Mammary epithelial cell (primary cell): ENCODE measurements at places on chromosomes 12 and 14. TPM values are rescaled to one million over a fixed set of nuclear protein-coding genes. Genes with fewer than 3 reads are reported as not detected.

DNA sequence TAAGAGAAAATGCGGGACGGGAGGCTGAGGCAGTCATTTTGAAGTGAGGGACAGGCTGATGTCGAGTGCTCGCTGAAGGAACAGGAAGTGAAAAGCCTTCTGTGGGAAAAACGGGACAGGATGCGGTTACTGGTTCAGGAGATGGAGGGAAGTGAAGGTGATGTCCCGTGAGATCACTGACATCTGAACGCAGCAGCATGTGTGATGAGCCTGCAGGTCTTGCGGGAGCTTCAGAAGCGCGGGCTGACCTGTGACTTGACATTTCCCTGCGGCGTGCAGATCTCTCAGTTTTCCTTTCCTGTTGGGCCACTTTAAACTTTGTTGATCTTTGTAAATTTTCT, 77.8 kb downstream of the DDX51 start:
- DNase-seq = no peak

Gene ITPR2
- total RNA-seq = 20.5 TPM

DNA sequence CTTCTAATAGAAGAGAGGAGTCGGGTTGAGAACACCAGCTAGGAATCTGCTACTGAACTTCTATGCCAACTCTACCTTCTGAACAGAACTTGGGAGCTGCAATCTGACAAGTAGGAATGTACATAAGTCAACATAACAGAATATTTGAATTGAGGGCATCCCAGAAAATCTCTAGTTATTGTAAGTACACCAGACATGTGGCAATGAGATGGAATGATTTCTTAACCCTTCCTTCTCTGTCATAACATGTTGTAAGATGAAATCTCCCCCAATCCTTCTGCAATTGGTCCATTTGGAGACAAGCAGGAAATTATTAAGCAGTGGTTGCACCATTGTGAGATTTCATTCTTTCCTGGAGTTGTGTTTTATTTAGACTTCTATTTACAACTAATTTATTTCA, 68.7 kb upstream of the TMPO start:
- peak; percentile 35 for DNase-seq

GRCh38 chr12:5258926-5259325, 173.0 kb upstream of the NTF3 start:
- no peak for DNase-seq

Gene MANSC4
- not detected for total RNA-seq

- peak; percentile 75 for DNase-seq
Observed at GRCh38 chr14:74886001-74886400, 4.3 kb downstream of the DLST start.

DNA sequence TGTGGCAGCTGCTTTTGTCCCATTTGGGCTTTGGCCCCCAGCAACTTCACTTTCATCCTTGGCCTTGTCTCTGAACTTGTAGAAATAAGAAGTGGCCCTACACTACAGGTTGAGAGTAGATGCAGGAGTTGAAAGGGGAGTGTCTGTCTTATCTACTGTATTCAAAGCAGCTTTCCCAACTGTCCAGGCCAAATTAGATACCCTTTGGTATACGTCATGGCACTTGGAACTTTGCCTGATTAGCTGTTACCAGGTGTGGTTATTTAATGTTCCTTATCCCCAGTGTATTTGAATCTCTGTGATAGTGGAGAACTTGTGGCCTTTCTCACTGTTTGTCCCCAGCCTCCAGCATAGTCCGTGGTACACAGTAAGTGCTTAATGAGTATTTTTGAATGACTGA, 33.5 kb downstream of the SUDS3 start:
- no peak for DNase-seq

- peak; percentile 57 for DNase-seq
Observed at GRCh38 chr12:104060791-104061190, 3.5 kb upstream of the HCFC2 start.

Gene PLCZ1
- total RNA-seq = 2.6 and 3.0 TPM in 2 replicates

GRCh38 chr14:51093371-51094281, 1.3 kb downstream of the TRIM9 start:
- DNase-seq = peak; percentile 35

DNA sequence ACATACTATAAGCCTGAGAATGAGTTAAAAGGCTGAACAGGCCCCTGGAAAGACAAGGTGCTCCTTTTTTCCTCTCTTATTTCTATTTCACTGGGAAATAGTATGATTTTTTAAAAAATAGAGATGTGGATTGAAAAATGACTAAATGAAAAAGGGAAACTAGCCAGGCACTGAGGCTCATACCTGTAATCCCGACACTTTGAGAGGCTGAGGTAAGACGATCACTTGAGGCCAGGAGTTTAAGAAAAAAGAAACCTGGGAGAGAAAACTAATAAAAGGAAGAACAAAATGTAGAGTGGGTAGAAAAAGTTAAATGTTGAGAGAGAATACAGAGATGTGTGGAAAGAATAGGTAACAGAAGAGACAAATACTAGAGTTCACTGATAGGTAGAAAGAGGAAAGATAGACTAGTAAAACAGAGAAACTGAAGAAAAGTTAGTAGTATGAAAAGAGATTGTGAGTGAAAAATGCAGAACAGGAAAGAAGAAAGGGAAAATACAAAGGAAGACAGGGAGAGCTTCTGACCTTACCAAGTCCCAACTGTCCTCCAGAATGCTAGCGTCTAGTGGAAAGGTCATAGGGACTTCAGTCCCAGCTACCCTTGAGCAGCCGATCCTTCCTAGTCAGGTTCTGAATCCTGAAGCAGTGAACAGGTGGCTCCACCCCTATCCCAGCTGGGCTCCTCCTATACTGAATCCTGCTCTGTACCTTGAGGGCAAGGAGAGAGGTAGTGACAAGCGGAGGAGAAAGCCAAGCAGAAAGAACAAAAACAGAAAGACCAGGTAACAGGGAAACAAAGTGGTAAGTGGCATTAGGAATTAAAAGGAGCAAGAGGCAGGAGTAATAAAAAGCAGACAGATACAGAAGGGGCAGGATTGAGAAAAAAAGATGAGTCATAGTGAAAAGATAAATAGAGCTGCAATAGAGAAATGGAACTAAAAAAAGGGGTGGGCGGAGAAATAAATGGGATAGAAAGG, 7.3 kb downstream of the TMEM116 start:
- peak; percentile 36 for DNase-seq

GRCh38 chr14:75497191-75497590, 25.1 kb upstream of the BATF start:
- no peak for DNase-seq

DNA sequence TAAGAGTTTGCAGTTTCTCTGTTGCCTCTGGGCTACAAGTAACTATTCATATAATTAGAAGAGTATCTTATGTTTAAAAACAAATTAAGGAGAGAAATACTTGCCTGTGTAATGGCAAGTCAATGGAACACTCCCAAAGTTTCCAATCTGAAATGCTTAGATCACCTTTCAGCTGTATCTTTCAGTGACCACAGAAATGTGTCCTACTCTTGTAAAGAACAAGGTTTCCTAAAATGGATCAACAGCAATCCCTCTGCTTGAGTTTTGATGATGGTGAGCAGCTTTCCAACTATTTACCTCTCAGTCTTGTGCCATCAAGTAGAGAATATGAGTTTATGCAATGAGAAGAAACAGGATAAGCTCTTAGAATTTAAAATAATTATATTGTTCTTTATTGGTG, 92.9 kb downstream of the ERGIC2 start:
- no peak for DNase-seq

GRCh38 chr14:69039288-69039628, 60.2 kb upstream of the ACTN1 start:
- DNase-seq = peak; percentile 72

Gene PAX9
- total RNA-seq = 3.7 TPM

GRCh38 chr14:33941718-33942117, 9.2 kb downstream of the EGLN3 start:
- DNase-seq = no peak

Gene EML5
- 2.0 and 2.7 TPM in 2 replicates for total RNA-seq

DNA sequence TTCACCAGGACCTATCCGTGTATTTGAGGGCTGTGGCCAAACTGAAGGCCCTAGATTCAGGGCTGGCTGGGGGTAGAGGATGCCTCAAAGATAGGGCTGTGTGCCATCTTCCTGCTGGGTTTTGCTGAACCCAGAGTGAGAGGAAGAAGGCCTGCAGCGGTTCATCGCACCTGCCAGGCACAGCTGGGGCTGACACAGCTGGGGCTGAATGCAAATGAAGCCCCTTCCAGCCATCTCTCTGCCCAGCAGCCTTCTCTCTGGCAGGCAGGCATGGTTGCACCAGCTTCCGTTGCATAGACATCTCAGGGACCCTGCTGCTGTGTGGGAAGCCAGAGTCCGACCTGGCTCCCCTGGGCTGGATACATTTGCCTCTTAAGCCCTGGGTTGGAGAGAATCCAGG, 152.4 kb downstream of the TSPAN9 start:
- DNase-seq = no peak

- peak; percentile 96 for DNase-seq
Observed at GRCh38 chr14:61420326-61420725, 98.9 kb downstream of the PRKCH start.

GRCh38 chr14:103543140-103543539, 14.1 kb downstream of the TRMT61A start:
- no peak for DNase-seq

GRCh38 chr12:103314786-103315185, 181.0 kb downstream of the C12orf42 start:
- no peak for DNase-seq

DNA sequence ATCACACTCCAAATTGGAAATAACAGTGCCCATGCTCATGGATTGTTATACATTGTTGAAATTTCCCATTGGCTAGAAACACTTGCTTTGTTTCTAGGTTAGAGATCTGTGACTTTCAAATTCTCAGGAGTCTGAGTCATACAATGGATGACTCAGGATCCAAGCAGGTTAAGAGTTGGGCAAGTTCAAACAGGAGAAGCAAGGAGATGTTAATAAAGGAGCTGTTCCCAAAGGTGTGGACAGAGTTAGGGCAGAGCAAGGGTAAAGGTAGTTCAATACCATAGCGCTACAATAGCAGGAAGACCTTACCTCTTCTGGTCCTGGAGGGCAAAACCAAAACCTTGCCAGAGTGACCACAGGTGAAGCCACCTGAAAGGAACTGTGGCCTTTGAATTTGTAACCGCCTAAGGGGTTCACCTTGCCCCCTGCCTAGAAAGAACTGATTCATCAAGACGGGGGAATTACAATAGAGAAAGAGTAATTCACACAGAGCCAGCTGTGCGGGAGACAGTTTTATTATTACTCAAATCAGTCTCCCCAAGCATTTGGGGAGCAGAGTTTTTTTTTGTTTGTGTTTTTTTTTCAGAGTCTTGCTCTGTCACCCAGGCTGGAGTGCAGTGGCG, 4.2 kb upstream of the AMN1 start:
- peak; percentile 99 for DNase-seq

DNA sequence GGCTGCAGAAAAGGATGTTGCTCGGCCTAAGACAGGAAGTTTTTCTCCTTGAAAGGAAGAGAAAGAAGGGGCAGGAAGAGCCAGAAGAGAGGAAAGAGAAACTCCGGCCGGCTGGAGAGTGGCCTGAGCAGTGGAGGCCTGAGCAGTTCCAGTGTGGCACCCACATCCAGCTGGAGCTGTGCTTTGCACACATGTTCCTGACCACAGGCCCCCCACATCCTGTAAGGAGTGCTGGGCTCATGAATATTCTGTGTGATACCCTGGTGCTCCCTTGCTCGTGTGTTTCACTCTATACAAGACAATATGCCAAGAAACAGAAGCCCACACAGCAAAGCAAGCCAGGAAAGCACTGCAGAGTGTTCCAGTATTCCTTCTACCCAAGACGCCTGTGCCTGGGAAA, 27.1 kb downstream of the POLE start:
- DNase-seq = no peak

- no peak for DNase-seq
Observed at GRCh38 chr12:27618836-27619235, 77.4 kb upstream of the REP15 start.

GRCh38 chr14:59123531-59123930, 64.9 kb upstream of the DAAM1 start:
- DNase-seq = no peak

DNA sequence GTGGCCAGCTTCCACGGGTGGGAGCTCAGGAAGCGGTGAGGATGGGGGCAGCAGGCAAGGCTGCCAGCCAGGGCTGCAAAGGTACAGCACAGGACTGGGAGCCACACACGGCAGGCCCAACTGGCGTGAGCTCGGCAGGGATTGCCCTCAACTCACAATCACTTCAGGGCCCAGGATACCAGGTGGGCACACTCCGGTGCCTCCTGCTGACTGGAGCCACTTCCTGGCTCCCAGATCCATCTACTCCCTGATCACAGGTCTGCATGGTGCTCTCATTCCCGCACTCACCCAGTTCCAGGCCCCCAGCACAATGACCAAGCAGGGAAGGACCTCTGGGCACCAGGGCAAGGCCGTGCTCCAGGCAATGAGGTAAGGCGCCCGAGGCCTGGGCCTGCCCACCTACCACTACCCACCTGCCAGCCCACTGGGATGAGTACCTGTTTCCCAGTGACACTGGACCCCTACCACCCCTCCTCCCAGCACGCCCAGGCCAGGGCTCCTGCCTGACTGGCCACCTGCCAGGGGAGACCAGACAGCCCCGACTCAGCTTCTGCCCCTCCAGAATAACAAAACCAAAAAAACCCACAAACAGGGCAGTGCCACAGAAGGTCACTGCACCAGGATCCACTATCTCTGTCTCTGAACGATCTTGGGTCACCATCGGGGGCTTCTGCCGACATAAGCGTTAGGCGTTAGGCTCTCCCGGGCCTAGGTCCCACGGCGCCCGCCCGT, 1.8 kb downstream of the JAG2 start:
- DNase-seq = peak; percentile 50

Gene RASSF3
- total RNA-seq = 20.2 and 23.0 TPM in 2 replicates

- no peak for DNase-seq
Observed at GRCh38 chr14:101152855-101153254, 249.3 kb upstream of the RTL1 start.

GRCh38 chr14:64688811-64689281, 15.4 kb upstream of the PLEKHG3 start:
- peak; percentile 44 for DNase-seq

Gene TAS2R8
- total RNA-seq = 0.50 TPM
